Omental fat pad (tissue), 4 donors: ENCODE measurements at places on chromosomes 6 and 20. TPM values are rescaled to one million over a fixed set of nuclear protein-coding genes. Genes with fewer than 3 reads are reported as not detected.

LRRC73 gene
- total RNA-seq: 0.48 TPM

- no peak for DNase-seq
These were observed 9.0 kb downstream of the C20orf203 start for GRCh38 chr20:32664678-32665159.

PSORS1C2 gene
- not detected for total RNA-seq

DNA sequence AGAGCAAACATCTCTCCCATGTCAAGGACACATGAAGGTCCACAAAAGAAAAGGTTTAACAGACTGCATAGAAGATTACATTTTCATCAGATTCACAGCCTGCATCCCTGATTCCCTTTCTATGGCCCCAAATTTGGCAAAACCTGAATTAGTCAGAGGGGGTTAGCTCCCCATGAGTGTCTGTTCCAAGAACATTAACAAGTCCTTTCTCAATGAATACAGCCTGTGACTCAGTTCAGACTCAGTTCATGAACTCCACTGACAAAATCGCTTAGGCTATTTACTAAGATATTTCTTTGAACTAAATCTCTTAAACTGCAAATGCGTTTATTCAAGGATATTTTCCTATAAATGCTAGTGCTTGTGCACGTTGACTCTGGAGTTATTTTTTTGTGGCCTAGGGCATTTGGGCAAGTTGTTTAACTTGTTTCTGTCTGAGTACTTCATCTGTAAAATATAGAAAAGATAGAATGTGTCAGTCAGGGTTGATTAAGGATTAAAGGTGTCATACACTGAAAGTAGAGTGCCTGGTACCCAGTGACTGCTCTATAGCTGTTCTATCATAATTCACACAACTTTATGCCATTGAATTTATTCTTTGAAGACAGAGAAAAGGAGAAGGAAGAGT, 422.6 kb downstream of the HTR1B start:
- no peak for DNase-seq

SLC12A5 gene
- total RNA-seq: 0.19 TPM

- peak; percentile 32 for DNase-seq
These were observed 537 bp downstream of the TCP1 start for GRCh38 chr6:159788753-159789376.

DNA sequence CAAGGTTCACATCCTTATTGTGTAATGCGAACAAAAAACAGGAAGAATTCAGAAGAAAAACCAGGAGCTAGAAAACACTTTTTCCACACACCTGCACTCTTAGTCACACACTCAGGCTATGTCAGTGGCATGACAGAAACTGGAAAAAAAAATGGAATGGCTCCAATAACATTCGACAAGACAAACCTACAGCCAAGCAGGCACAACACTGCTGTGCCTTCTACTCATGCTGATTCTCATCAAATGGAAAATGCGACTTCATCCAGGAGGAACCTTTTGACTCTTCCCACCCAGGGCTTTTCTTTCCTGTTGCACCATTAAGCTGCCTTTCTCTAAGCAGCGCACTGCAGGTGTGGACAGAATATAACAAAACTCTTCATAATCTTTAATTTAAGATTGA, 163.2 kb upstream of the BTBD3 start:
- DNase-seq: no peak
